ENCODE measurements at places on chromosomes 5 and 9.
A peak's percentile ranks its signal among the peaks of the same experiment; 100 is the strongest.

DNA sequence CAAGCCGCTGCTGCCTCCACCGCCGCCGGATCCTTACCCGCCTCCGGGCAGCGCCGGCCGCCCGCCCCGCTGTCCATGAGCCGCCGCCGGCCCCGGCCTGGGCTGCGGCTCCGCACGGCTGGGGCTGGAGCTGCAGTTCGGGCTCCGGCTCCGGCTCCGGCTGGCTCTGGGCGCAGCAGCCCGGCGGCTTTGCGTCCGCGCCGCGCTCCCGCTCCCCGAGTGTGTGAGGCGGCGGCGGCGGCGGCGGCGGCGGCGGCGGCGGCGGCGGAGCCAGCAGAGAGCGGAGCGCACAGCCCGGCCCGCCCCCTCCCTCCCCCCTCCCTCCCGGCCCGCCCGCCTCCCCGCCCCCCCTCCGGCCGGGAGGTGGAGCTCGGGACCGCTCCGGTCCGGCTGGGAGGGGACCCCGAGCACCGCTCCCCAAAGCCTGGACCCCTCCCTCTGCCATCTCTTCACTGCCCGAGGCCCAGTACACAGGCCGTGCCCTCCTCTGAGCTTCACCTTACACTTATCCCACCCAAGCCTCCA lies at the start of gene PCDH1:
PCDH1 (minus strand) TSS at position 225 of the 525 bp plus-strand sequence; CDS start at position 77, 148 bp downstream.
- no peak for DNase-seq

DNA sequence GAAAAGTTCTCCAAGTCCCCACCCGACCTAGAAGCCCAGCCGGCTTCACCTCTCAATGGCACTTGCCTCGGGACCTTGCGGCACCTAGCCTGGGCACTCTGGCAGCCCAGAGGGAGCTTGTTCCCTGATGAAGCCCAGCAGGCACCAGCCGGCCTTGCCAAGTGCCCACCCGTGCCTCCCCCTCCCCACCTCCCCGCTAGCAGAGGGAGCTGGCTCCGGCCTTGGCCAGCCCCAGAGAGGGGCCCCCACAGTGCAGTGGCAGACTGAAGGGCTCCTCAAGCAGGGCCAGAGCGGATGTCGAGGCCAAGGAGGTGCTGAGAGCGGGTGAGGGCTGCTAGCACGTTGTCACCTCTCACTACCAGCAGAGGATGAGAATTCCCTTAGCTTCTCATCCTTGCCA lies 37.6 kb upstream of the CAVIN4 start:
- DNase-seq, result no peak

GRCh38 chr5:116880150-116880549 lies 305.5 kb upstream of the SEMA6A start:
- DNase-seq, result no peak

DNA sequence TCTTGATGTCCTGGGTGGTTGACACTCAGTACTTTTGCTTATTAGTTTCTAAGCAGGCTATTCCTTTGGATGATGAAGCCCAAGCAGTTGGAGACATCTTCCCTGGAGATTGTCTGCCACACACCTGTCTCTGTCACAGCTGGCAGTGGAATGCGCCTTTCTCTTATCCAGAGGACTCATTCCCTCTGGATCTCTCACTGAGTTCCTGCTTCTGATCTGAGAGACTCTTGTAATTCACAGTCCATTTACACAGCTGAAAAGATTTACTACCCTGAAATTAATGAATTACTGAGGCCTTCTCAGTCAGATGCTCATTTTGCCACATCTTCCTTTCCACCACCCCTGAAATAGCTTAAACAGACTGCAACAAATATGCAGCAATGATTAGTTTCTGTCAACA lies 15.9 kb downstream of the TAL2 start:
- DNase-seq, result no peak

GRCh38 chr5:36177715-36178523 lies 26.0 kb downstream of the SKP2 start:
- DNase-seq, result no peak

DNA sequence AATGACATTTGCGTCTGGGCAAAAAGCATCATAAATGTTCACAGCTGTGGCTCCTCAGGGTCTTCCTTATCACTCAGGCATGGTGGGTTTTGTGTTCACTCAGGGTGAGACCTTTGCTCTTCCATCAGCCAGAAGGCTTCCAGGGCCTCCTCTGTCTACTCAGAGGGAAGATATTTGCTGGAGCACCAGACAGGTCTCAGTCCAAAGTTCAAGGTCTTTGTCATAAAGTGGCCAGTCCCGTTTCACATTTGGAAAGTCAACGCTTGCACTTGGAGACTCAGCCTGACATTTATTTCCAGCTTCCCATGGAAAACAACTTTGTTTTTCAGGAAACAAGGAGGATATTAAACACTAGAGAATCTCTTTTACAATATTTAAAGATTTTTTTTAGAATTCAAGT lies 12.2 kb upstream of the CARTPT start:
- DNase-seq, result no peak

GRCh38 chr9:99778308-99778707 lies 43.4 kb upstream of the NR4A3 start:
- peak; percentile 52 for DNase-seq

DNA sequence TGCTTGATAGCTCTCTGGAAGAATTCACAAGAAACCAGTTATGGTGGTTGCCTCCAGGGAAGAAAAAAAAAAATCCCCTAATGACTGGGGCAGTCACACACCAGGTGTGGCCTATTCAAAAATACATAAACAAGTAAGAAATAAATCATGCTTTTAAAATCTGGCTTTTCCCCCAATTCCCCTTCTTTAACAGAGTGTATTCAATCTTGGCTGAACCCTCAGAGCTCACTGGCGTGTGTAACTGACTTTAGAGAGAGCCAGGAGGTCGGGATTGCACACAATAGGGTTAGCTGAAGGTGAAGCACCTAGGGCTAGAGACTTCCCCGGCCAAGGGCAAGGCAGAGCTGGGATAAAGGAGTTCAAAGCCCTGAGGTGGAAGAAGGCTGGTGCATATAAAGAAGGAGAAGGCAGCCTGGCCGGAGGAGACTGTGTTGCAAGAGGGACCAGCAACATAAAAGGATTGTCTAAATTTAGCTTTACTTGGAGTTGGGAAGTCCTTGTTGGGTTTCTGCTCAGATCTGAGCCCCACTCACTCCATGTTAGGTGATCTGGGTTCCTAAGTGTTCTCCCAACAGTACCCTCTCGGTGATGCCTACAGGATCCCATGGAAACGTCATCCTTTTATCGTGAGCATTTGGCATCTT lies 19.7 kb downstream of the FNBP1 start:
- peak; percentile 51 for DNase-seq

GRCh38 chr9:121999556-121999955 lies 93.6 kb downstream of the TTLL11 start:
- no peak for DNase-seq

DNA sequence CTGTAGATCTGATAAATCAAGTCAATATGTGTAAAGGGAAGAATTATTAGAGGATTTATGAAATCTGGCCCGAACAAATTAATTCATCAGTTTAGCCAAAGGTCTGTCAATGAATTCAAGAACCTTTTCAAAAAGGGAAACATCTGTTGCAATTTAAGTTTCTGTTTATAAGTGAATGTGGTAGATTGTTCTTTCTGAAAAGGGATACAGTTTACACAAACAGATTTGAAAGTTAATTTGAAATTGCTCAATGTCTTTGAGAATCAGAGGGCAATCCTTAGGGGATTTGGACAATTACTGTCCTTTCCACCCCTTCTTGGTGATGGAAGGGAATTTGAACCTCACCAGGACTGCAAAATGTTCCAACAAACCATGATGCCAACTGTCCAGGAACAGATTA lies 29.7 kb upstream of the ERCC6L2 start:
- DNase-seq, result no peak

DNA sequence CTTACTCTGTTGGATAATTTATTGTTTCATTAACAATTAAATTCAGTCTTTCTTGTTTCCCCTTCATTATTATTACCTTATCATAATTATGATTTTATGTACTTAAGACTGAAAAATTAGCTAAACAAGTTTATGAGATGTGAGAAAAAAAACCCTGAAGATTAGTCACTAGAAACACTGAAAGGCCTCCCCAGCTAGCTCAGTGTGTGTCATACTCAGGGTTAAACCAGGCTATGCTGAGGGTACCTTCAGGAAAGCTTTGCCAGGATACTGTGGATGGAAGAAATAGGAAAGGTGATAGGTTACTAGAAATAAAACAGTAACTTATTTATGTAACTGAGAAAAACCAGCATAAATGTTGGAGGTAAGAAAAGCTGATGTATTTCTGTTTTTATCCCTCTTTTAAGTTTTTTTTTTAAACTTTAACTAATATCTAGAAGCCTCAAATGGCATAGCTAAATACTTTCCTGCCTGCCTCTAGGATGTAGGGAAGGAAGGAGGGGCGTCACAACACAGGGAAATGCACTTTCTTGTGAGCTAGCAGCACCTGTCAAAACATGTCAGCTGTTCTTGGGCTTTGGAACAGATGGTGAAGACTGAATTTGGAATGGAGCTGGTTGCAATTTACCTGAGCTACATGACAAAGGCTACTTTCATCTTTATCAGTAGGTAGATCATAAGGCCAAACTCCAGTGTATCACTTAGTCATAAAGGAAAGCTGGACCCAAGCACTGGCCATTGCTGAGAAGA lies 24.2 kb downstream of the NMRK1 start:
- no peak for DNase-seq

All from activated CD4-positive, alpha-beta T cell treated with anti-CD3 and anti-CD28 coated beads, Interleukin-2, Interleukin-6, amounts not matched to agents 100 ng/mL and 50 ng/mL, durations not matched to agents 16 hours and 8 hours (primary cell).